ENCODE measurements at places on chromosomes 5 and 9. TPM values are rescaled to one million over a fixed set of nuclear protein-coding genes. Genes with fewer than 3 reads are reported as not detected.

DNA sequence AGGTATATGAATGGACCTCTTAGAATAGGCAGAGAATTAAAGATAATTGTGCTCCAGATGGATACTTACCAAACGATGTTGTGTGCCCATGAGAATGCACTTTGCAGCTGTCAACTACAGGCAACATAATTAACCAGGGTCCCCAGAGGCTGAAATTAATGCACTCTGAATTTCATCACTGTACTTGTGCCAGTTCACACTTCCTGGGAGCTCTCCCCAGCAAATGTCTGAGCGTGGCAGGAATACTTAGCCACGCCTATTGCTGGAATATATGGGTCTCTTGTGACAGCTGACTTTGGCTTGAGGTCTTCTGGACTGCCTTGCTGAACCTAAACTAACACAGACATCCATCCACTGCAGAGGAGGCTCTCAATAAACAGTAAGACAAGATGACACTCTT lies 11.9 kb upstream of the C1QTNF2 start:
- DNase-seq, result no peak

GRCh38 chr5:149807176-149807575 lies 77.1 kb downstream of the PPARGC1B start:
- no peak for DNase-seq

DNA sequence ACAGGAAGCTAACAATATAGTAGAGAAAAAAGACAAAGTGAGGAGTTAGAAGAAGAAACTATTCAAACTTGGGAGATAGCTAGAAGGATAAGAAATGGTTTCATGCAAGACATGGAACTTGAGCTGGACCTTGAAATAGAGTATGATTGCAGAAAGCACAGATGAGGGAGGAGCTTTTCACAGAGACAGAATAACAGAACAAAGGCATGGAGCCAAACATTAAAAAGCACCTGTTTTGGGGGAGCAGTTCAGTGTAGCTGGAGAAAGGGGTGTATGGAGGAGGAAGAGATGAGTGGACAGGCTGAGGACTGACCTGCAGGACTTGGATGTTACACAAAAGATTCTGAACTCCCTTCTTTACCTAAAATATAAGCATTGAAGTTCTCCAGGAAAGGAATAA lies 25.2 kb downstream of the DTWD2 start:
- DNase-seq, result no peak

GRCh38 chr9:116471093-116471906 lies 215.8 kb upstream of the TRIM32 start:
- peak; percentile 88 for DNase-seq

DNA sequence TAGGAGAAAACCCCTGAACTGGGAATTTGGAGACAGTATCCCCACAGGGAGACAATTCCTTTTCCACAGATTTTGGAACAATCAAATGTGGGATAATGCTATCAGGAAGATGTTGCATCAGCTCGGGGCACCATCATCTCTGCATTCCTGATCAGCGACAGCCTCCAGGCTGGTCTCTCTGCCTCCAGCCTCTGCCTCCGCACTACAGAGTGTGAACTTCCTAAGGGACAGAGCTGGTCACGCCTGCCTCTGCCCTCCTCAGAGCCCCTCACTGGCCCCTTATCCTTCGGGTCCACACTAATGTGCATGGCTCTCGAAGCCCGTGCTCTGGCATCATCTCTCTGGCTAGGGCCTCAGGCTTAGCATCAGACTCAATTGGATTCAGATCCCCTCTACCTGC lies 8.6 kb downstream of the FOXI1 start:
- no peak for DNase-seq

DNA sequence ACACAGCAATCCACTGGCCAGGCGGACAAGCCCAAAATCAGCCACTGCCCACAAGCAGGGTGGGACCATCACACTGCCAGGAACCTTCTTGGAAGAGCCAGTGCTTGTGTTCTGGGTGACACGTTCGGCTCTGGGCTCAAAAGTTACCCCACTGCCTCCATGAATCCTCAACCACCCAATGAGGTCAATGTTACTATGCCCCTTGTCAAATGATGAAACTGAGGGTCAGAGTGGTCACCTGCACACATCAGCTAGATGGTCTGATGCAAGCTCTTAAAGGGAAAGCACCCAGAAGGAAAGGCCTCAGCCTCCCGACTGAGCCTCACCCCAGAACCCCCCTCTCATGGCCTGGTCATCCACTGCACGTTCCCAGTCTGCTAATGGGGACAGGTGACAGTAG lies 114.8 kb downstream of the VAV2 start:
- no peak for DNase-seq

GRCh38 chr5:64869419-64869818 lies 100.7 kb downstream of the CWC27 start:
- no peak for DNase-seq

- no peak for DNase-seq
Observed at GRCh38 chr9:20437476-20437875, 184.8 kb downstream of the MLLT3 start.

DNA sequence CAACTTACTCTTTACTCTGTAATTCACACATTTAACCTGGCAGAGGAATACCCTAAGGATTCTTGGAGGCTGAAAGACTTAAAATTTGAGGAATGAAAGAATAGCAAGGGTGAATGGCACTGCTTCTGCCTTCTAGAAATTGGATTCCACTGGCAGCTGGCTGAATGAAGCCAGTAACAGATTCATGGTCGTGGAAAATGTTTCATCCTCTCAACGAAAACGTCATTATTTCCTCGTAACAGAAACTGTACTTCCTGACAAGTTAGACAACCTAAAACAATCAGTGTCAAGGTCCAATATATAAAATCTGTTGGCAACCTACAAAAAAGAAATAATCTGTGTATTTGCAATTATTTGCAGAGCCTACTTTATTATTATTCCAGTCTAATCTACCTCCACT lies 39.7 kb downstream of the BNC2 start:
- DNase-seq, result no peak

DNA sequence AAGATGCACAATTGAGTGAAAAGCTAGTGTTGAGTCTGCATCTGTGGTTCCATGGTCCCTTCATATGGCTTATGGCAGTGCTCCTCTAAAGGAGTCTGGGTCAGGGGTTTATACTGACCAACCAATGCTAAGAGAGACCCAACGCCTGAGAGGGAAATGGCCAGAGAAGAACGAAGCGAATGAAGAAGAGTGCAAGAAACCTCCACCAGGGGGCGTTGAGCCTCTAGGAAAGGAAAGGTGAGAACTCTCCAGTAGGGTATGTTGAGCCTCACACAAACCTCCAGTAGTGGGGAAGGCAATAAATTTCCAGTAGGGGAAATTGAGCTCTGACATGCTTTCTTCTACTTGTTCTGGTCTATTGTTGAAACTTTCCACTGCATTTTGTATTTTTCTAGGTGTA lies 470.6 kb downstream of the PRDM9 start:
- no peak for DNase-seq

DNA sequence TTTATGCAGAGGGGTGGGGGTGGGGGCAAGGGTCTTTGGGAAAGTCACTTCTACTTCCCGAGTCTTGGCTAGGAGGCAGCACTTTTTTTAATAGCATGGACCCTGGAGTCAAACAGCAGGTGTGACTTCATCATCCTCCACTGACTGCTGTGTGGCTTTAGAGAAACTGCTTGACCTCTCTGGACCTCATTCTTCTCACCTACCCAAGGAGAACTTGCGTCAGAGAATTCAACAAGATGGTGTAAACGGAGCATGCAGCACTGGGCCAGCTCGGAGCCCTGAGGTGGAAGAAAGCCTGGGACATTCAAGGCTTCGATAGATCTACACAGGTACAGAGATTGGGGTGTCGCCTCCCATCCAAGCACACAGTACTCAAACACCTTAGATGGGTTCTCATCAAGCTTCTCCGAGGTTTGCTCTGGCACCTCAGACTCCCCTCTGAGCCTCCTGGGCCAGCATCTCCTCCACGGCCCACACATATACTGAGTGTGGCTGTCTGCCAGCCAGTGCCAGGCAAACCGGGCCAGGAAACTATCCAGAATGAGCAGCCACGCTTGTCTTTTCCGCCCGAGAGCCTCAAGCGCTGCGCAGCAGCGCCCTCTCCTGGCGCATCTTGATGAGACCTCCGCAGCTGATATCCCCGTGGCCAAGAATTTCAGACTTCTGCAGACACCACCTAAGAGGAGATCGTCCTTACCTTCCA lies 4.6 kb upstream of the SLC25A48 start:
- peak; percentile 43 for DNase-seq

- DNase-seq, result no peak
Observed at GRCh38 chr5:68299105-68299504, 83.5 kb downstream of the PIK3R1 start.

- no peak for DNase-seq
Observed at GRCh38 chr5:50365426-50366251, 75.4 kb downstream of the EMB start.

GRCh38 chr5:115948091-115948534 lies 14.2 kb upstream of the LVRN start:
- no peak for DNase-seq

DNA sequence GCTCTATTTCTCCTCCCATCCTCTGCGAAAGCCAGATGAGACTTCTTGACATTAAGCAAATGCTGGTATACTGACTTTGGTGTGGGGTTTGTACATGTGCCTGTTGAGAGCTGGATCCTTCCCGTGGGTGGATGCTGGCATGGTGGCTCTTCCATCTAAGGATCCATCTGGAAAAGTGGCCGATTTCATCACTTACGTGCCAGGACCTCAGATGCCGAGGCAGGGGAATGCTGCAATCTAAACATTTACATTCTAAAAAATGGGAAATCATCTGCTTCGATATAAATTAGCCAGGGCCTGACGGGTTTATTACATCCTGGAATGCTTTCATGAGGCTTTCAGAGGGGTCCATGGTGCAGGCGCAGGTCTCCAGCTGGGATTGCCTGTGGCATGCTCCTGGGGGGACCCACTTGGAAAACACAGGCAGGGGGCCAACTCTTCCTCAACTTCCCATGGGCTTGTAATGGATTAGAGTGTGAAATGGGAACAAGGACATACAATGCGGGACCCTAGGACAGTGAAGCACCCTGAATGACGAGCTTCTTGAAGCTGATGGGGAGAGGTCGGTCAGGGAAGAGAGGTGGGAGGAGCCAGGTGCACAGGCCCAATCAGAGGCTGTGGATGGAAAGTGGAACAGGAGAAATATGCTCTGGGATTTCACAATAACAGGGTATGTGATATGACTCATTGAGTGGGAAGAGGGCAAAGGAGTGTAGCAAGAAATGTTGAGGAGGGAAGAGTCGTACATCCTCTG lies 105.5 kb upstream of the PITX1 start:
- no peak for DNase-seq

DNA sequence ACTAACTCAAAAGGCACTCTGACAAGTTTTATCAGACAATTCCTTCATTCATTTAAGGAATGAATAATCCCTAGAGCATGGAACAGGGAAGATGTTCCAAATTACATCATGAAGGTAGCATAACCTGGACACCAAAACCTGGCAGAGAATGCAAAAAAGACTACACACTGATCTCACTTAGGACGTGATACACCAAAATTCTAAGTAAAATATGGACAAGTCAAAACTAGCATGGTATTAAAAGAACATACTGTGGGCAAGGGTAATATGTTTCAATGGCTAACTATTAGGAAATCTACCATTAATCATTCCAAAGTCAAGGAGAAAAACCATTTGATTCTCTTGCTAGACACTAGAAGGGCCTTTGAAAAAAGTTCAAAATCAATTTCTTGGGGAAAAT lies 176.5 kb downstream of the HSPA4 start:
- DNase-seq, result no peak

DNA sequence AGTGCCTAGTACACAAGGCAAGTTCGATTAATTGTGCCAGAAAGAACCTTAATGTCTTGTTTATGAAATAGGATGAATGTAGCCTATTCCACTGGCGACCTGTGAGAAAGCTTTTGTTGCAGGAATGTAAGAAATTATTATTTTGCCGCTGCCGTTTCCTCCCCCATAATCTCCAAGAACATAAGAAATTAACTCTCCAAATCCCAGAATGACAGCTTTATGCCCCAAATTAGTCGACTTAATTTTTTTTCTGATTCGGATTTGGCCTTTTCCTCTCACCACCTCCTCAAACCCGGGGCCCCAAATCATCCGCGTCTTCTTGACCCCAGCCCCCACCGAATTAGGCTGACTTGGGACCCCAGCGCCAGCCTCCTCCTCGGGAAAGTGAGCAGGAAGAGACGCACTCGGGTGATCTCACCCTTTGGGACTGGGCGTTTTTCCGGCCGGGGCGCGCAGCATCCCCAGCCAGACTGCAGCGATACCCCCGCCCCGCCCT lies 682 bp upstream of the SPTAN1 start:
- no peak for DNase-seq

DNA sequence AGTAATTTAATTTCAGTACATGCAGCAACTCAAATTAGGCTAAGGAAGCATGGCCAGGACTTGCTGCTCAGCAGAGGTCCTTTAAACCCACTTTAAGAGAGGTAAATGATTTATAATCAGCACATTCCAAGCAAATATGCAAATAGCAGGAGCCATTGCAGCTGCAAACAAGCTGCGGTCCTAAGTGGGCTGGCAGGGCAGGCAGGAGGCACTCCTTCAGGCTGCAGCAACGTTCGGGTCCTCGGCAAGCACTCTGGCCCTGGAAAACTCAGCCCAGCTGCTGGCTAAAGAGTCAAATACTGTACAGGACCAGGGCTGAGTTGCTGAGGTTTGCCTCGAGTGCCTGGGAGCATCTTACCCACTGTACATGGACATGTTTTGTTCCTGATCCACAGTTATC lies 126.9 kb downstream of the FSTL4 start:
- DNase-seq, result no peak

DNA sequence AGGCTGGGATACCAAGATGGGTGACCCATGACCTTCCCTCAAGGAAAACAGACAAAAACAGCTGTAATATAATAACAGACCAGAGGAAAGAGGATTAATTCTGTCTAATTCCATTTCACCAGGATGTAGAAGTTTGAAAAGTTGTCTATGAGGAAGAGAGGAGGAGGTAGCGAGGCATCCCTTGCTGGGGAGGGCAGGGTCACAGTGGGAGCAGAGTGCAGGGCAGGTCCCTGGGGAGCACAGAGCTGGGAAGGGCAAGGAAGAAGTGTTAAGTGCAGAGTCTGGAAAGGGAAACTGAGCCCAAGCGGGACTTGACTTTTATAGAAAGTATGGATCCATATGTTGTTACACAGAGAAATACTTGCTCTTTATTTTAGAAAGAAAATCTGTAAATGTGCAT lies 210.6 kb downstream of the CD180 start:
- no peak for DNase-seq

GRCh38 chr5:118435131-118435530 lies 553.2 kb downstream of the DTWD2 start:
- DNase-seq, result no peak

The CCNB1 gene
- 117 TPM for polyA plus RNA-seq

The C6 gene
- 3.3 TPM for polyA plus RNA-seq

The GNPDA1 gene
- polyA plus RNA-seq, result 58.0 TPM

The NDFIP1 gene
- polyA plus RNA-seq, result 121 TPM

The DMGDH gene
- 28.2 TPM for polyA plus RNA-seq

The OLFML2A gene
- 18.3 TPM for polyA plus RNA-seq
